ENCODE measurements at places on chromosomes 1 and 21.

DNA sequence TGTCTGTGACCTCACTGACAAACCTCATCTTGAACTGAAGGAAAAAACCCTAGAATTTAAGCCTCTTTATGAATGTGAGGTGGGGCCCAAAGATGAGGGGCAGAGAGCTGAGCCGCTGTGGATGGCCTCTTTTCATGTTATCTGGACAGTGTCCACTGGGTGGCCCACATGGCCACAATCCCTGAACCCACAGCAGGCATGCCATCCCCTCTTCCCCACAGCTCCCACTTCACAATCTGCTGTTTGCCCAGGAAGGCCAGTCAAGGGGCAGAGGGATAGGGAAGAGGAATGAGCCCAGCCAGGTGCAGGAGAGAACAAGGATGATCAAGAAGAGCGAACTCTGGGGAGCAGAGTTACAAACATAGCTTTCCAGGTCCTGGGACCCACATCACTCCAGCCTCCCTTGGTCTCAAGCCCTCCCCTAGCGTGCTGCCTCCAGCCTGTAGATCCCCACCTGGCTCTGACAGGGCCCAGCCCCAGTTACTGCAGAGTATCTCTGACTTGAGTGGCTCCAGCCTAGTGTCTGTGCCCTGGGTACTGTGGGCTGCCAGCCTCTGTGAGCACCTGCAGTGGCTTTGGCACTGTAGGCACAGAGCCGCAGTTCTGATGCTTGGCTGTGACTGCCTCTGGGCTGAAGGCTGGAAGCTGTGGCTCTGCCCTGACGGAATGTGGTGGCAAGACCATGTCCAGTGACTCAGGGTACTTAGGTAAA lies 1.9 kb upstream of the SLFNL1 start:
- no peak for DNase-seq

- no peak for DNase-seq
These were observed 45.7 kb downstream of the GPR161 start for GRCh38 chr1:168091063-168091462.

GRCh38 chr1:212692774-212693644 lies 6.6 kb downstream of the BATF3 start:
- DNase-seq = no peak

- peak; percentile 73 for DNase-seq
These were observed 8.0 kb upstream of the RLF start for GRCh38 chr1:40153073-40153770.

GRCh38 chr1:8764293-8764937 lies 53.0 kb downstream of the RERE start:
- peak; percentile 12 for DNase-seq

DNA sequence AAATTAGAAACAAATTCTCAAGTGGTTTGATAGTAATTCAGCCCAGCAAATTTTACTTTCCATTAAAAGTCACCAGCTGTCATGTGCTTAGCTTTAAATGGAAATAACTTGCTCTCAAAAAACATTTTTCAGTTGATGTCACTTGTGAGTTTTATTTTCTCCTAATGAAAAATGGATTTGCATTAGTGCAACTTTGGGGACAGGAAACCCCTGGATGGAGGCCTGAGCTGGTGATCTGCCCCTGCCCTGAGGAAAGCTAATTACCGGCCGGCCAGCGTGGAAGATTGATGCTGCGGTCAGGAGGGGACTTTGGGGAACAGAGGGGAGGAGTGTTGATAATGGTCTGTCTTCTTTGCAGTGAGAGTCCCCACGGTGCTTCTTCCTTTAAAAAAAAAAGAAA lies 66.8 kb upstream of the ANGPTL1 start:
- DNase-seq = no peak
